Effector CD4-positive, alpha-beta T cell (primary cell): ENCODE measurements at places on chromosomes 2 and 18.

GRCh38 chr2:53490659-53491058 is 276.9 kb upstream of the CHAC2 start:
- no peak for DNase-seq

GRCh38 chr2:6927186-6927585 is 10.0 kb downstream of the RNF144A start:
- DNase-seq: no peak

DNA sequence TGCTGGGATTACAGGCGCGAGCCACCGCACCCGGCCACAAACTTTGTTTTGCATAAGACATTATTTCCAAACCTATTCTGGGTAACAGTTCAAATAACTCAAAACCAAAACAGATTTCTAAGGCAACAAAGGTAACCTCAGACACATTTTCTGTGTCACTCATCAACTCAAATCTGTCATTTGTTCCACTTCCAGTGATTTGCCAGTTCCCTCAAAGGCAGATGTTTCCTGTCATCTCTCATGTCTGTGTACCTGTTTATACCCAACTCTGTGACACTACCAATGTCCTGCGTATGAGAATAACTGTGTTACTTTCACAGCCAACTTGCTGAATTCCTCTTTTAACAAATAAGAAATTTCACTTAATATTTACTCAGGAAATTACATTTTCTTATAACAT is 54.4 kb downstream of the SCN3A start:
- DNase-seq: no peak

GRCh38 chr2:71596011-71596410 is 142.7 kb downstream of the DYSF start:
- no peak for DNase-seq

DNA sequence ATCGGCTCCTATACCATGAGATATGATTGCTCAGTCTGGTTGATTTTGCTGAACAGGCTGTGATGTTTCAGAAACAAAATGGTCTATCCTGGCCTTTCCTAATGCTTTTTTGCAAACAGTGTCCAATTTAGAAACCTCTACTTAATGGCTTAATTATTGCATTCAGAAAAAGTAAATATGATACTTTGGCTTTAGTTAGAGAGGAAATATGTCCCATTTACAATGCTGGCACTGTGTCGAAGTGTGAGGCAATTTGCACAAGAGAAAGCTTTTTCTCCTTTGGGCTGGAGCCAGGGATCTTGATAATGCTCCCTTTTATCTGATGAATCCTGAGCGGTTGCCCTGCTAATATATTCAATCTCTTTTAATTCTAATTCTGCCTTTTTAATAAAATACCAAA is 418.9 kb downstream of the EPHA4 start:
- DNase-seq: no peak

- DNase-seq: no peak
Measured at GRCh38 chr18:59735269-59735860, 38.1 kb upstream of the CCBE1 start.

- DNase-seq: no peak
Measured at GRCh38 chr2:220162320-220162719, 534.9 kb downstream of the SLC4A3 start.

DNA sequence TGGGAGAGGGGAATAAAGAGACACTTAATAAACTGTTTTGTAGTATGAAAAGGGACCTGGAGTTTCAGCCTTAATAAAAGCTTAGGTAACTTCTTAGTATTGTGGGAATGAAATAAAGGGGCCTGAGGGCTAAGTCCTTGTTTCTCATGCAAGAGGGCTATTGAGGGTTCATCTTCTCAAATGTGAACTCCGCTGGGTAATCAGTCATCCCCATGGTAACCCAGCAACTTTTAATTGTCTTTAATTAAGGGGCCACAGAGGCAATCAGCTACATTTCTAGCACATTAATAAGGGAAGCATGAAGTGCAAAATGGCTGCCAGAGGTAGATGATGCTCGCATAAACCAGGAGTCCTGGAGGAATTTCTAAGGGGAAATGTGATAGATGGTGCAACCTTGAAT is 1784.2 kb upstream of the CELF4 start:
- no peak for DNase-seq

DNA sequence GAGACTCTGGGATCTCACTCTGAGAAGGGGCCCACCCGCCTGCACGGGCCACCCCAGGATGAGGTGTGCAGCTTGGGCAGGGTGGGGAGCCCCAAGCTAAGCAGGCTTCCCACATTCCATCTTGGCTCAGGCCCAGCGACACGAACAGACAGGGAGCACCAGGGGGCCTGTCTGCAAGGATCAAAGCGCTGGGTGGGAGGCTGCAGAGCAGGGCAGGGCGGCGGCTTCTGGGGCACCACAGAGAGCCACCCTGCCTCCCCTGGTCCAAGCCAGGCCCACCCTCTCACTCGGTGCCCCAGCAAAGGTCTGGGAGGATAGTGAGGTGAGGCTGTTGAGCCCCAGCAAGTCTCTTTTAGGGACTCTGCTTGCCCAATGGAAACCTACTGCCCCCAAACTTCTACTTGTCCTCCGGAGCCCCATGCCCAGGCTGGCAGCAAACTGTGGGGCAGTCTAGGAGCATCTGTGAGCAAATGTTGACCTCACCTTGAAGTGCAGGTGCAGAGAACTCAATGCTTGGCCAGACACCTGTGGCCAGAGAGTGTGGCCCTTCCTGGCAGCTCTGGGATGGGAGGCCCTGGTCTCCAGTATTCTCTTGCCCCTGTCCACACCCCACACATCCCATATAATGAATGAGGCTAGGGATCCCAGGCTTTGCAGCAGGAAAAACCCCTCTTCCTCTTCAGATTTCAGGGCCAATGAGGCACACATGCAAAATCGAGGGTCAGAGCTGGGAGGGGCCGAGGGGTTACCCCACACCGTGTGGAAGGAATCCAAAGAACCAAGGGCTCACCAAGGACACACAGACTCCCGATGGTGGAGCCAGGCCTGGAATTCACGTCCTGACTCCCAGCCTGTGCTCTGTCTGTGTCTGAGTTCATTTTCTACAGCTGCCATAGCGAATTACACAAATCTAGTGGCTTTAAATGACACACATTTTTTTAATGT is 18.8 kb upstream of the GLI2 start:
- DNase-seq: no peak

DNA sequence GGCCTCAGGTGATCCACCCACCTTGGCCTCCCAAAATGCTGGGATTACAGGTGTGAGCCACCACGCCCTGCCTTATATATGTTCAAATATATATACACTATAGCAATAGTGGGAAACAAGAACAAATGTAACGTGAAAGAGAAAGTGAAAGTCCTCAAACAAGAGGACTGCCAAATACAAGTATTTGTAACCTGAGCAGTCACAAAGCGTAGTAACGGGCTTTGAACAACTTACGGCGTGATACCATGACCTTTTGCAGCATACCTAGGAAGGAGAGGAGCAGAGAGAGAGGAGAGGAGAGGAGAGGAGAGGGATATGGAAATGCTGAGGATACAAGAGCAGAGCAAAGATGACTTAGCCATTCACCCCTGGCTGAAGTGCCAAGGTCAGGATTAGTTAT is 113.8 kb upstream of the RGPD4 start:
- no peak for DNase-seq

GRCh38 chr18:68083131-68083530 is 566.6 kb upstream of the DSEL start:
- DNase-seq: no peak

- no peak for DNase-seq
Measured at GRCh38 chr2:146986161-146986560, 858.7 kb upstream of the ACVR2A start.

DNA sequence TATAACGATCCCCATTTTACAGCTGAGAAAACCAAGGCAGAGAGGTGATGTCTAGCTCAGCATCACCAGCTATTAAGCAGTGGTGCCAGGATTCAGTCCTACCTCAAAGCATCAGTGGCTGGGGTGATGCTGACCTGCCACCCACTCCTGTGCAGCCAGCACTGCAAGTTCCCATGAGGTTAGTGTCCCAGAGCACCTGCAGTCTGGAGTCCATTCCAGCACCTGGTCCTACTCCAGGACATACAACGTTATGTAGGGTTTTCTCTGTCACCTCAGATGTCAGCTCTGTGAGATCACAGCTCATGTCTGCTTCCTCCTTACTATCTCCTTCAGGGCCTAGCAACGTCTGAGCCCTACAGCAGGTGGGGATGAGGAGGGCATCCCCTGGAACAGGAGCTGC is 328.0 kb upstream of the HS6ST1 start:
- DNase-seq: no peak

GRCh38 chr2:9390991-9391390 is 32.3 kb downstream of the ITGB1BP1 start:
- DNase-seq: no peak

GRCh38 chr2:128789776-128790455 is 471.2 kb upstream of the HS6ST1 start:
- DNase-seq: no peak

- no peak for DNase-seq
Measured at GRCh38 chr2:161677634-161678033, 53.4 kb downstream of the SLC4A10 start.

DNA sequence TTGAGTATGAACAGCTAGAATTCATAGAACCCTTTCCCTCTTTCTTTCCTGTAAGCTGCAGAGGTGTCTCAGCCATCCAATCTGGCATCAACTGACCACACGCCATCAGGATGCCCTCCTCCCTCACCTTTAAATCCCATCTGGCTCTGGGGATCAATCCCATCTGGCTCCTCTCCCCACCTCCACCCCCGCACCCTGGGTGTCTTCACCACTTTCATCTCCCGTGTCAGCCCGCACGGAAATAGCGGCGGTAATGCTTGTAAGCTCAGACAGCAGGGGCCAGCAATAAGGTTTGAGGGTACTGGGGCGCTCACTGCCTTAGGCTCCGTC is 508 bp upstream of the TUBA4B start:
- DNase-seq: no peak

DNA sequence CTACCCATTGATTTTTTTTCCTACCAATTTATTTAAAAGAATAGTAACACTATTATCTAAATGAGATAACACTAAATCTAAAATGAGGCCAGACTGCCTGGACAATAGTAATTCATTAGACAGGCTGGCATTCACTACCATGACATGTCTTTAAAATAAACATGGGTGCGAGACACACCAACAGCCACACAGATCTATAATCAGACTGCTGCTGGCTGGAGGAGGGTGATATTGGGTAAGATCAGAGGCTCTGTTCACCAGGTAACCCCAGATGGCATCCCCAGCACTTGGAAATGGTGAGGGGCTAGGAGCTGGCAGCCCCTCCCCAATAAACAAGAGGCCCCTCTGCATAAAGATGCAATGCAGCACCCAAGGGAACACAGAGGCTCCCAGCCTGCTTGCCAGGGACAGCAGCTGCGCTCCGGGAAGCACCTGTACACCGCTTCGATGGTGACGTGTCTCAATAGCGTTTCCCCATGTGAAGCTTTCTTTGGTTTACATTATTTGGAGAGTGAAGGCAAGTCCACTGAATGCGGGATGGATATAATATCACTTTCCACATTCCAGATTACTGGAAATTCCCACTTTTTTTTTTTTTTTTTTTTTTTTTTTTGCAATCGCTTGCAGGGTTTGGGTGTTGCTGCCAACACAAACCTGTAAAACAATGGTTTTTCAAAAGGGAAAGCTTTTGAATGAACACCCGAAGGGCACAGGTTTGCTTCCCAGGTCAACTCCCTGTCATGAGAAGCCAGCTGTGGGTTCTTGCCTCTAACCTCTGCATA is 159.0 kb downstream of the ZNF516 start:
- DNase-seq: no peak

- no peak for DNase-seq
Measured at GRCh38 chr2:9174771-9175437, 31.7 kb upstream of the ASAP2 start.

DNA sequence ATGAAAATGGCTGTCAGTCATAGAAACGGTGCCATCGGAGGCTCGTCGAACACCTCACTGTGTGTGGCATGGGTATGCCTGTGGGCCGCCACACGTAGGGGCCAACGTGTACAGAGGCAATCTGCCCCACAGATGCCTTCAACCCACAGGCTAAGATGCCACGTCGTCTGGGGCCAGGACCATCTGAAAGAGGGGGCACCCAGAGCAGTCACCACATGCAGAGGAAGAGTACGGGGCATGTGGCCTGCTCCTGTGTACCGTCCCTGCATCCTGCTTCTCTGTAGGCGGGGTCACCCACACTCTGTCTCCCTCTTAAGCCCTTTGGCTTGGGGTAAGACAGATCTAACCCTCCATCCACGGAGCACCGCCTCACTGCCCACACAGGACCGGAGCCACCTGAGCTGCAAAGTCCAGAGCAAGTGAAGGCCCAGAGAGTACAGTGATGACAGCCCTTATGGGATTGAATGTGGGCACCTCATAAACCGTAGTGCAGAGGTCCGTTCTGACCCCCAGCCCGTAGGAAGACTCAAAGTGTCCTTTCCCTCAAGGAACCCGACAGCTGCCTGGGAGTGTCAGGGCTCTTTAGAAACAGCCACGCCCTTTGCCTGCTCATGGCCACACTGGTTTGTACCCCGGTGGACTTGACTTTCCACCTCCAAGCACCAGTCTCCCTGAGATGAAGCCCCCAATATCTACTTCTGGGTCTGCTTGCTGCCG is 66.2 kb downstream of the TWIST2 start:
- no peak for DNase-seq
